Fibroblast of skin of left quadriceps (primary cell): ENCODE measurements at places on chromosomes 3 and 15.

DNA sequence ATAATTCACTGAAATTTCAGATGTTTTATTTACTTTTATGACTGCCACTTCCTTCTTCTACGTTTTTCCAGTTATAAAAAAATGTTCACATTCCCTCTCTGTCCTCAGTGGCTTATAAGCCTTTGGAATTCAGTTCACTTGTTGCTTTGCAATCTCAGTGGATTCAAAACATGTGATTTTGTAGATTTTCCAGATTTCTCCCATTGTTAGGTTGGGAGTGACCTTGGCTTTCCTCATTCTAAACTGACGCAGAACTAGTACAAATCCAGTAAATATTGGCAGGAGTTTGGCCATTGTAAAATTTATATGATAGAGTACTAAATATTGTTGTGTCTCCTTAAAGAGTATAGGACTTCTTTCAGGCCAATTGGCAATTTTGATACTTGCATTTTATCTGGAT, 812.3 kb upstream of the ROBO1 start:
- DNase-seq: no peak

DNA sequence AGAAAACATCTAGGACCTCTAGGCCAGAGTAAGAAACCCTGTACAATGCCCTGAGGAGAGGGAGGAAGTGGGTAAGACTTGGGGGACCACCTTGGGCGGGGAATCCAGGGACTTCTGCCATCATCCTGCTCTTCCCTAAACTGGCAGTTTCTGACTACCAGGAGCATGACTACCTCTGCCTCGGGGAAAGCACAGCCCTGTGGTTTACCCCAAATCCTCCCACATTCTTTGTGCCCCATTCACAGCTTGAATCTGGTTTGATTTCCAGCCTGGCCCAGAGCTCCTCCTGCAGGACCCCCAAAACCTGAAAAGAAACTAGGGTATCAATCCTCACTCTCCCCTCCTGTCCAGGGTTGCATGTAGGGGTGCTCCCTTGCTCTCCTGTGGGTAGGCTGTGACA, 4.7 kb downstream of the C3orf18 start:
- no peak for DNase-seq

DNA sequence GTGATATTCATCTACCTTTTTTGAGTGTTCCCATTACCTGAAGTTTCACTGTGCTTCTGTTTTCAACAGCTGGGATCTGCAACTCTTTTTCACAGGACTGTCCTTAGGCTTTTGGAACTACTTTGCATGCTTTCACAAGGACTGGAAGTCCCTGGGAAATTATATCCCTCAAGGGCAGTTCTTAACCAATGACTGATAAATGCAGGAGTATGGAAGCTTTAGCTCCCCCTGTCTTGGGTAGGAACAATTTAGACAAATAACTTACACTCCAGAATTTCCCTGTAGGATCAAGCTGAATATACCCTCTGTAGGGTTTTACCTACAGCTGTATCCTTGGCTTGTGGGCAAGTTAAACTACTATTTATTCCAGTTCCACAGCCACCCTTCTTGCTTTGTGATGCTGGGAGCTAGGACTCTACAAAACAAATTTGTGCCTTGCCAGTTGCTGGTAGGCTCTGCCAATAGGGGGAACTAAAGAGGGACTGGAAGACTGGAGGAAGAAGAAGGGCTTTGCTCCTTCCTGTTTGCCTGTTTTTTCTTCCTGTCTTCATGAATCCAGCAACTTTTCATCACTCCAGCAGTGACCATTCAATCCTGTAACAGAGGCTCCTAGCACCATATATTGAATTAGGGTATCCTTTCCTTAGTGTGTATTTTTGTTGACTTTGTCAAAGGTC, 6.8 kb upstream of the ZNF280D start:
- DNase-seq: no peak

GRCh38 chr3:142604940-142605339, 8.7 kb downstream of the PLS1 start:
- DNase-seq: no peak

- DNase-seq: no peak
Measured at GRCh38 chr3:18238746-18239331, 186.3 kb downstream of the SATB1 start.

- no peak for DNase-seq
Measured at GRCh38 chr15:41809526-41810220, 18.2 kb upstream of the JMJD7 start.

DNA sequence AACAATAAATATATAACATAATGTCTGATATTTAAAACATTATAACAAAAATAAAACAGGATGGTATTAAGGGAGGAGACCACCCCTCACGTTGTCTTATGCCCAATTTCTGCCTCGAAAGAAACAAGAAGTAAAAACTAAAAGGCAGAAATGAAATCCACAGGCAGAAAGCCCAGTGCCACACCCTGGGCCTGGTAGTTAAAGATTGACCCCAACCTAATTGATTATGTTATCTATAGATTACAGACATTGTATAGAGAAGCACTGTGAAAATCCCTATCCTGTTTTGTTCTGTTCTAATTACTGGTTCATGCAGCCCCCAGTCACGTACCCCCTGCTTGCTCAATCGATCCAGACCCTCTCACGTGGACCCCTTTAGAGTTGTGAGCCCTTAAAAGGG, 22.3 kb upstream of the ACP3 start:
- DNase-seq: no peak

DNA sequence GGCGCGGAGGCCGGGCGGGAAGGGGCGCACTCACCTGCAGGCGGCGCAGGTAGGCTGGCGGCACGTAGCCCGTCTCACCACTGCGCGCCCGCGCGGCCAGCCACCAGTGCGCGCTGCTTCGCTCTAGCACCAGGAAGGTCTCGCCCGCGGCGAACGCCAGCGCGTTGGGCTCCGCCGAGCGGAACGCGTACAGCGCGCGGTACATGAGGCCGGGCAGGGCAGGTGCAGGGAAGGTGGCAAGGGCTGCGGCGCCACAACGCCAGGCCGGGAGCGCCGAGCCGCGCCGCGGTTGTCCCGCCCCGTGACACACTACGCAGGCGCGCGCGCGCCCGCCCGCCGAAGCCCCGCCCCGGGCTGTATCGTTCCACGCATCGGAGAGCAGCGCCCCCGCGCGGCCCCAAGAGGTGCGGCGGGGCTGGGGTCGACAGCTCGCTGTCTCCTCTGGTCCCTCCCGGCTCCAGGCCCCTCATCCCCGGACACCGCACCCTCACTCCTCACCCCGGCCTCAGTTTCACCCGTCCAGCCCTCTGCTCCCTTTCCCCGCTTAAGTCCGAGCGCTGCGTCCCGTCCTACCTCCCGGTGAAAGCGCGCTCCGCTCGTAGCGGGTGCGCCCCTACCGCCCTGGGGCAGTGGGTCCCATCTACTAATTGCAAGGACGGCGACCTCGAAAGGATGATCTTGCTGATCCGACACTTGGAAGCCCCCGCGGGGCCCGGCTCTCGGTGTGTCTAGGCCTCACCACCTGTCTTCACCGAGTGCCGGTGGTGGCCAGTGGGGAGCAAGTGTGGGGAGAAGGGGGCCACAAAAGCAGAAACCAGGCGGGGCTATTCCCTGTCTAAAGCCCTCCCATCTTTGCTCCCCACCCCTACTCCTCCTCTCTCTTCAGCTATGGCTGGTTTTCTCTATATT, at the start of gene NCKIPSD:
Gene NCKIPSD (minus strand): TSS at position 313 of the 909 bp plus-strand sequence. CDS start 108 bp downstream, at position 205.
- peak; percentile 59 for DNase-seq

GRCh38 chr3:42547401-42547945, 34.3 kb downstream of the SEC22C start:
- peak; percentile 5 for DNase-seq

DNA sequence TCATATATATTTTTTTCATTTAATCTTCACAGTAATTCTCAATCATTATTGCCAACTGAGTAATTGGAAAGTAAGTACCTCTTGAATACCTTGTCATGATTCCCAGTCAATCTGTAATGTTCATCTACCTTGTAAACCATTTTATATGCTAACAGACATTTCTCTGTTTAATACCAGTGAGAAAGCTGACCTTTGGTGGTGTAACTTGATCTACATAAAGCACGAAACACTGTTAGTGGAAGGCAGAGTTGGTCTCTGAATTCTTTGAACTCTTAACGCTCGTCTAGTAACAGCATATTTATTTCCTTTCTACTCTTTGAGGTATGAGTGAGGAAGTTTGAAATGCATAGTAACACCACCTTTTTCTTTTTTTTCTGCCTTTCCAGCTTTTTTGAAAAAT, 59.5 kb downstream of the SLC25A26 start:
- no peak for DNase-seq

DNA sequence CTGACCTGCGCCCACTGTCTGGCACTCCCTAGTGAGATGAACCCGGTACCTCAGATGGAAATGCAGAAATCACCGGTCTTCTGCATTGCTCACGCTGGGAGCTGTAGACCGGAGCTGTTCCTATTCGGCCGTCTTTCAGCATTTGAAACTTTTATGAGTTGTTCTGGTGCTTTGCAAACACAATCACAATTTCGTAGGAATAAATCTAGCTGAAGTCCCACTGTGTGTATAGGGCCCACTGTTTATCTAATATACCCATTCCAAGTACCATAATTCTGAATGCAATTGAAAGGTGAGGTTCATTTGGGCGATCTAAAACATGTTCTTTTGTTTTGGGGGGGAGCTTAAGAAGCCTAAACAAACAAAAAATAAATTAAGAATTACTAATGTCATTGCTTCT, 572.1 kb downstream of the FGF12 start:
- DNase-seq: no peak

DNA sequence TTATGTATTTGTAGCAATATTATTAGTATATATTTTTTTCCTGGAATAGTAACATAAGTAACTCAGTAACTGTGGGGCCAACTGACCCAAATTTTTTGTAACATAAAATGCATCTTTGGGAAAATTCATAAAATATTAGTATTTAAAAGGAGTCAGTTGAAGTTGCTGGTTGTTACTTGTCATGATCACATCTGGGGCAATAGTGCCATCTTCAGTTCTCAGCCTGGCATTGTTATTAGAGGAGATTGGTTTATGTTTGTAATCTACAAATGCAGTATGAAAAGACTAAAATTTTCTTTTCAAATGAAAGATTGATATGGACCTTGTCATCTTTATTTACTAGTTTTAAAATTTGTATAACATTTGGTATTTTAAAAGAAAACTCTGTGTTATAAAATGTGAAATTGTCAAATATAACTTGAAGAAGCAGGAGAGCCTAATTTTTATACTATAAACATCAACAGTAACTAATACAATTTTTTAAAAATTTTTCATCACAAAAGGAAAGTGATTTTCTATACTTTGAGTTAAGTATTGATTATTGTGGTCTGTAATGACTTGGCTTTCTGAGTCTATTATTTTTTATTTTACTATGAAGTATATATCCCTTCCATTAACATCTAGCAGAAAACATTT, 38.8 kb upstream of the MLF1 start:
- peak; percentile 39 for DNase-seq

DNA sequence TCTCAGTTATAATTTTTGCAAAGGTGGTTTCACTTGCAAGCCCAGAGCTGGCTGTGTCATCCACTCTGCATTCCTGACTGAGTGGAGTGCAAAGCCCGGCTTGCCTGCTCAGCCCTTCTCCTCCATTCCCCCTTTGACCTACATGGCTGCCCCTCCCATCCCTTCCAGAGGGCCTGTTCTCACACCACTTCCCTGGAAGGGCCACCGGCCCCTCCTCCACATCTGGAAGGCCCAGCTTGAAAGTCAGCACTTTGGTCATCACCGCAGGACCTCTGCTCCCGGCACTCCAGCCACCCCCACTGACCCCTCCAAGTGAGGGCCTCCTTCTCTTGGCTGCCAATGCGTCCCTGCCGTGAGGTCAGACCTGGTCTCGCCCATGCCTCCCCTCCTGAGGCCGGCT, 74.1 kb upstream of the RNF7 start:
- no peak for DNase-seq

- DNase-seq: no peak
Measured at GRCh38 chr3:186180891-186181481, 72.1 kb upstream of the ETV5 start.

DNA sequence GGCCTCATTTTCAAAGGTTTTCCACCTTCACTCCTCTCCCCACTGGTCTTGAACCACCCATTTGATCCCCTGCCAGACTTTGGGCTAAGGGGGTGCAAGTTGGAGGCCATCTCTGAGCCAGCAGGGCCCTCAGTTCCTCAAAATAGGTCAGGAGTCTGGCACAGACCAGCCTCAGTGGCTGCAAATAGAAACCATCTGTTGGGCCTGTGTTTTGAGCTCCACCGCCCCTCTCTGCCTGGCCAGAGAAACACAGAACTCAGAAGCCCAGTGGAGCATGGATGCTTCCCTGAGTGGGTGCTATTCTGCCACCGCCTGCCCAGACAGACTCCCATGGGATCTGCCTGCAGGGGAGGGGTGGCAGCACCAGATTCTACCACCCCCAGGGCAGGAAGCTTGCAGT, 56.3 kb downstream of the CORO2B start:
- no peak for DNase-seq

DNA sequence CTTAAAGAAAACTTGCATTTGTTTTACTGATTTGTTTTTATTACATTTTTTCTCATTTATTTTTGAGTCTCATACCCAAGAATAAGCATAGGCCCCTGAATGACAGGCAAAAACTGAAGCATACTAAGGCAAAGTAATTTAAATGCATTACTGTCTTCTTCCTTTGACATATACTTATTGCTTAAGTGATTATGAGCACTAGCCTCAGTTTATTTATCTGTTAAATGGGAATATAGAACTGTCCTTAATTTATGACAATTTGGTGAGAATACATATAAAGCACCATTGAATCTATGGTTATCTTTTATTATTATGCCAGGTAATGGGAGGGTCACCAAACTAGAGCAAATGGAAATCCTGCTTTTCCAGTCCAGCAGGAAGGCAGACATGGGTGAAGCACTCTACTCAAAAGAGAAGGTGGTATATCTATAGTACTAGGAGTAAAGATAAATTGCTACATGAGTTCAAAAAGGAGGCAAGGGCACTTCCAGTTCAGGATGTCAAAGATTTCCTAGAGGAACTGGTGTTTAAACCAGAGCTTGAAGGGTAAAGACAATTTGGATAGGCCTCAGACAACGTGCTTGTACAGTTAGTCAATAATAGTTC, 435.0 kb downstream of the FOXP1 start:
- DNase-seq: no peak

DNA sequence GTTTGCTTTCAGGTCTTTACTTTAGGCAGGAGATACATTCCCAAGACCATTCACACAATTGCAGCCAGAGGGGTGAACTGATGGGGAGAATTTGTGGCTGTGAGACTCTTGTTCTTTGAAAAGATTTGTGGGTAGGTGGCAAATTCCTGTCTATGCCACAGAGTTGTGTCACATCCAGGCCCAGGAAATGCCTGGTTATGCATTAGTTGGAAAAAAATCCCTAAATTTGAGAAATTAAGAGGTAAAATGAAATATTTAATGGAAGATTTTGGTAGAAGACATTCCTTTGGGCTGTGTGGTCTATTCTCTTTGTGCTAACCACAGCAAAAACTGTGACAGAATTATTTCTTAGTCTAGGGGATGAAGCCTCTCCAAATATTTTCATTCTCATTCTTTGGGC, 28.8 kb downstream of the SAMMSON start:
- no peak for DNase-seq

GRCh38 chr3:193530231-193531165, 24.2 kb downstream of the ATP13A4 start:
- DNase-seq: no peak

- peak; percentile 60 for DNase-seq
Measured at GRCh38 chr3:9715764-9716437, 12.3 kb downstream of the CPNE9 start.
